ENCODE measurements at places on chromosomes 2 and 18. TPM values are rescaled to one million over a fixed set of nuclear protein-coding genes. Genes with fewer than 3 reads are reported as not detected.

- peak; percentile 94 for DNase-seq
Measured at GRCh38 chr18:23825978-23826405, 136.7 kb downstream of the LAMA3 start.

DNA sequence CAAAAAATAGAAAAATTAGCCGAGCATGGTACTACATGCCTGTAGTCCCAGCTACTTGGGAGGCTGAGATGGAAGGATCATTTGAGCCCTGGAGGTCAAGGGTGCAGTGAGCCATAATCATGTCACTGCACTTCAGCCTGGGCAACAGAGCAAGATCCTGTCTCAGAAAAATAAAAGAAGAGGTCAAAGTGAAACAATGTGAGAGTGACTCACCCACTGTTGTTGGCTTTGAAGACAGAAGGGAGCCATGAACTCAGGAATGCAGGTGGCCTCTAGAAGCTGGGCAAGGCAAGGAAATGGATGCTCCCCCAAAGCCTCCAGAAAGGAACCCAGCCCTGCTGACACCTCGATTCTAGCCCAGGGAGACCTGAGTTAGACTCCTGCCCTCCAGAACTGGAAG is 3.7 kb upstream of the TMEM214 start:
- no peak for DNase-seq

- DNase-seq, result no peak
Measured at GRCh38 chr2:181948227-181948626, 37.4 kb upstream of the PPP1R1C start.

FSIP2 gene
- 0.75 TPM for total RNA-seq

GAD1 gene
- 0.82 TPM for total RNA-seq

KIF5C gene
- total RNA-seq, result 7.0 TPM

DNA sequence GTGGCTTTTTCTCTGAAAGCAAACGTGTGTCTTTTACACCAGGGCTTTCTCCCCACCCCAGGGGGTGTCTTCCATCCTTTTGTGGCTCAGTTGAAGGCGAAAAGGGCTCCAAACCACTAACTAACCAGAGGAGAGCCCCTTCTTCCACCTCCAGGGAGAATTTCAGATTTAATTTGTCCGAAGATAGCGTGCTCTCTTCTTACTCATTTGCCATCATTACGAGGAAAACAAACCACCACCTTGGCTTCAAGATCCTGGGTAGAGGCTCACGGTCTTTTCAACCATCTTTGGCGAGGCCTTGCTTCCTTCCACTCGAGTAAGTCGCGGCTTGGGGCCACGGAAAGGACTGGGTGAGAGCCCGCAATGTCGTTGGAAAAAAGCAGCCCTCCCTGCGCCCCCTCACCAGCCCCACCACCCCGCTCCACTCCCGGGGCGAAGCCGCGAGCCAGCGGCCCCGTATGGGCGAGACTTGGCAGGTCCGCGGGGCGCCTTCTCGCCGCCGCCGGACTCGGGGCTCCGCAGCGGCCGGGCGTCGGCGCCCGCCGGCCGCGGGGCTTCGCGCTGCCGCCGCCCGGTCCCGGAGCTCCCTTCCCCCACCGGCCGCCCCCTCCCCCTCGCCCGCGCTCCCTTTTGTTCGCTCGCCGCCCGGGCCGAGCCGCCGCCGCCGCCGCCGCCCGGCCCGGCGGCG is 1.7 kb upstream of the ZNF532 start:
- no peak for DNase-seq

Data from kidney epithelial cell (primary cell).